ENCODE measurements at places on chromosomes 16 and 17.
A peak's percentile ranks its signal among the peaks of the same experiment; 100 is the strongest.

GRCh38 chr16:84482951-84483881 lies 21.2 kb downstream of the MEAK7 start:
- H3K36me3 ChIP-seq, result peaks cover 21% of the 10 kb centered on the region
- DNase-seq, result peak; percentile 14
- H3K4me1 ChIP-seq, result peaks cover 6% of the 10 kb centered on the region
- H3K4me3 ChIP-seq, result no peak overlapping the region

DNA sequence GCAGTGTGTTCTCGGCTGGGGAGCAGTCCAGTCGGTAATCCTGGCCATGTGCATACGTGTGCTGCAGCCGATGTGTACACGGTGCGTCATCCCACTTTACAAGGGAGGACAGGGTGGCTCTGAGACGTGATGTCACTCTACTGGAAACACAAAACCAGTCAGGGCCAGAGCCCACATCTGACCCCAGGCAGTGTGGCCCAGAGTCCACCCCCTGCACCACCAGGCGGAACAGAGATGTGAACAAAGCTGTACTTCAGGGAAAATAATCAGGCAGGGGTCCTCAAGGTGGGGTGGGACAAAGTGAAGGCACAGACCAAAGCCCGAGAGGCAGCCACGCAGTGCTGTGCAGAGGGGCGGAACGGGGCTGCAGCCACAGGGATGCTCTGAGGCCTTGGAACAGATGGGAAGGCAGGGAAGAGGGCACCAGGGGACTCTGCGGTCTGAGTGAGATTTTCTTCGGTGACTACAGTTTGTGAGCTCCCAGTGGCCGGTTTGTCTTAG lies 181.5 kb downstream of the ZNF423 start:
- H3K4me1 ChIP-seq, result no peaks in the 10 kb centered on the region
- no peaks in the 10 kb centered on the region for H3K36me3 ChIP-seq
- H3K27me3 ChIP-seq, result peaks cover 2% of the 10 kb centered on the region
- H3K4me3 ChIP-seq, result no peak overlapping the region

GRCh38 chr17:55898195-55898594 lies 147.3 kb downstream of the PCTP start:
- H3K27me3 ChIP-seq, result peaks cover 4% of the 10 kb centered on the region
- H3K4me3 ChIP-seq, result no peak overlapping the region
- no peak for DNase-seq
- no peak overlapping the region for H3K27ac ChIP-seq
- H3K36me3 ChIP-seq, result no peaks in the 10 kb centered on the region

- no peaks in the 10 kb centered on the region for H3K36me3 ChIP-seq
- H3K27me3 ChIP-seq, result no peaks in the 10 kb centered on the region
- no peak overlapping the region for H3K4me3 ChIP-seq
- no peak for DNase-seq
These were observed 16.2 kb downstream of the MYLK3 start for GRCh38 chr16:46731691-46732555.

DNA sequence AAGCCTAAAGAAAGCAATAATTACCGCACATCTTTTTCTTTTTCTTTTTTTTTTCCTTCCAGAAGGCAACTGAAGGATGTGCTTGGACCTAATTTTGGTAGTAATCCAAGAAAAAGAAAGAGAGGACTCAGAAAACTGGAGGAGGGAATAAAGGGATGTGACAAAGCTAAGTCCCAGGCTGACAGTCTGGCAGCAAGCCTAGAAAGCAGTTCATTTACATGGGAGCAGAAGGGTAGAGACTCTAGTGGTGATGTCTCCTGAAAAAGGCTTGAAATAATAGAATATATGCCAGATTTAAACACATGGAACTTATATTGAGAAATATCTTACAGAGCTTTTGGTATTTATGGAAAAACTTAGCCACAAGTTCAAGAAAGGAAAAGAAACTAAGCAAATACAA lies 101.0 kb upstream of the SHISA6 start:
- no peaks in the 10 kb centered on the region for H3K36me3 ChIP-seq
- H3K27ac ChIP-seq, result no peak overlapping the region
- H3K4me1 ChIP-seq, result no peaks in the 10 kb centered on the region
- no peak for DNase-seq
- H3K4me3 ChIP-seq, result no peak overlapping the region
- H3K27me3 ChIP-seq, result no peaks in the 10 kb centered on the region

DNA sequence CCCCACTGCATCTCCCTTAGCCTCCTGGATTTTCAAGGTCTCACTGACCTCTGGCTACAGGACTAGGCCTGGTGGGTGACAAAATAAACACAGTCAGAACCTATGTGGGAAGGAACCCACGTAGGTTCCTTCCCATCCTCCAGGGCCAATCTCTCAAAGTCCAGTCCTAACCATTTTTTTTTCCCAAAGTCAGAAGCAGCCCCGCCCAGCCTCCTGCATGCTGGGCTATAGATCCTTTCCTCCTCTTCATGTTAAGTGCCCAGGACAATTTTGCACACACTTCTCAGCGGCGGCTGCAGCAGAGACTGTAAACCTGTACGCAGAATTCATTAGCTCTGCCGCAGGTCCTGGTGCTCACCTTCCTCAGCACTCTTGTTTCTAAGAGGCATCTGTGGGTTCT lies 285.8 kb downstream of the NPIPA8 start:
- H3K4me3 ChIP-seq, result no peak overlapping the region
- H3K27ac ChIP-seq, result no peak overlapping the region
- peaks cover 3% of the 10 kb centered on the region for H3K27me3 ChIP-seq
- H3K4me1 ChIP-seq, result no peaks in the 10 kb centered on the region
- no peaks in the 10 kb centered on the region for H3K36me3 ChIP-seq

- peak; percentile 62 for DNase-seq
- H3K4me1 ChIP-seq, result peaks cover 44% of the 10 kb centered on the region
- peak overlapping the region; percentile 52 for H3K4me3 ChIP-seq
- peaks cover 4% of the 10 kb centered on the region for H3K36me3 ChIP-seq
- H3K27ac ChIP-seq, result peak overlapping the region; percentile 97
These were observed 10.1 kb upstream of the SPOP start for GRCh38 chr17:49687878-49688491.

DNA sequence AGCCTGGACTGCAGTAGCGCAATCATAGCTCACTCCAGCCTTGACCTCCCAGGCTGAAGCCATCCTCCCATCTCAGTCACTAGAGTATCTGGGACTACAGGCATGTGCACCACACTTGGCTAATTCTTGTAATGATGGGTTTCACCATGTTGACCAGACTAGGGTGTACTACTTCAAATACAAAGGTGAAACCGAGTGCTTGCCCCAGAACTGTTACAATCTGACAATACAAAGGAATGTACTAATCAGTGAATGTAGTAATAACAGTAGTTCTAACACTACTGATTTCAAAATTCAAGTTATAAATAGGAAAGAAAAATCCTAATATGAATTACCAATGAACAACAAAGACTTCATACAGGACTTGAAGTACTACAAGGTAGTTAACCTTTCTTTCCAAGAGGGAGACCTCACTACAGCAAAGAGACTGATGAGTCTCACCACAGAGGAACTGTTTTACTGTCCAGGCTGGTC lies 24.4 kb downstream of the CRK start:
- H3K27ac ChIP-seq, result peak overlapping the region; percentile 86
- peaks cover 23% of the 10 kb centered on the region for H3K4me1 ChIP-seq
- H3K4me3 ChIP-seq, result no peak overlapping the region
- peaks cover 74% of the 10 kb centered on the region for H3K36me3 ChIP-seq

- DNase-seq, result no peak
- H3K4me1 ChIP-seq, result peaks cover 5% of the 10 kb centered on the region
- no peaks in the 10 kb centered on the region for H3K36me3 ChIP-seq
- no peak overlapping the region for H3K27ac ChIP-seq
- H3K4me3 ChIP-seq, result no peak overlapping the region
These were observed 4.0 kb downstream of the CDH15 start for GRCh38 chr16:89175280-89176146.

DNA sequence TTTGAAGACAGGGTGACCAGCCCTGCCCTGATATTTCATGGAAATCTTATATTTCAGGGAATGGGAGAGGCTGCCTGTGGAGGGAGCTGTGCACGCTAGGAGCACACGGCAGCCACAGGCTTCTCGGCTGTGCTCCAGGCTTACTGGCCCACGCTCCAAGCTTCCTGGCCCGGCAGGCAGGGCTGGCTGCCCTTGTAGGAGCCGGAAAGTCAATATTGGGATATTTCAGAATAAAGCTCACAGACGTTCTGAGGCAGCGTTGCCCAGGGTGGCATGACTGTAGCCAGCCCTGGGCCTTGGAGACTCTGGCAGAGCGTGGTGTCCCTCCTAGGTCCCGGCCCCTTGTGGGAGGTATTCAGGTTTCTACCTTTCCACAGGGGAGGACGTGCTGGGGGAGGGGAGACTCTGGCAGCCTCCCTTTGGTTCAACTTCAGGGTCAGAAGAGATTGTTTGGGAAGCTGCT lies 95.6 kb downstream of the NPIPB11 start:
- H3K36me3 ChIP-seq, result no peaks in the 10 kb centered on the region
- H3K4me3 ChIP-seq, result no peak overlapping the region
- H3K4me1 ChIP-seq, result no peaks in the 10 kb centered on the region
- no peak overlapping the region for H3K27ac ChIP-seq
- DNase-seq, result no peak
- no peaks in the 10 kb centered on the region for H3K27me3 ChIP-seq

GRCh38 chr16:3646348-3646920 lies 8.1 kb upstream of the DNASE1 start:
- no peaks in the 10 kb centered on the region for H3K27me3 ChIP-seq
- H3K36me3 ChIP-seq, result peaks cover 26% of the 10 kb centered on the region
- DNase-seq, result no peak
- no peaks in the 10 kb centered on the region for H3K4me1 ChIP-seq
- no peak overlapping the region for H3K4me3 ChIP-seq
- no peak overlapping the region for H3K27ac ChIP-seq

DNA sequence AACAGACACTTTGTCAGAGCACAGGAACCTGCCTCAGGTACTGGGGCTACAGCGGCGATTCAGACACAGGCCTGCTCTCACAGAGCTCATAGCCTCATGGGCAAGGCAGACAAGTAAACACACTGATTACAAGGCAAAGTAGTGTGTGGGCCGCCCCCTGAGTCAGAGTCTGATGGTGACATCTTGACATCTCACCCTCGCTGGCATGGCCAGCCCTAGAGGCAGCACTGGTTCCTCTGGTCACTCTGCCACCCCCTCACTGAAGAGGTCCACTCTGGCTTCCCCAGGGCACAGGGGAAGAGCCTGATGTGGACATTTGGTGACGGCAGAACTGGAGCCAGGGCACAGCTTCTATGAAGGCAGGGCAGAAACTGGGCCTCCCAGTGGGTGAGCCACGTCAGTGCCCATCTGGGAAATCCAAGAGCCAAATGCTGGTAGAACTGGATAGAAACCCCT lies 32.9 kb upstream of the TOB1 start:
- DNase-seq, result no peak
- H3K36me3 ChIP-seq, result no peaks in the 10 kb centered on the region
- H3K4me1 ChIP-seq, result peaks cover 25% of the 10 kb centered on the region
- H3K27ac ChIP-seq, result no peak overlapping the region

DNA sequence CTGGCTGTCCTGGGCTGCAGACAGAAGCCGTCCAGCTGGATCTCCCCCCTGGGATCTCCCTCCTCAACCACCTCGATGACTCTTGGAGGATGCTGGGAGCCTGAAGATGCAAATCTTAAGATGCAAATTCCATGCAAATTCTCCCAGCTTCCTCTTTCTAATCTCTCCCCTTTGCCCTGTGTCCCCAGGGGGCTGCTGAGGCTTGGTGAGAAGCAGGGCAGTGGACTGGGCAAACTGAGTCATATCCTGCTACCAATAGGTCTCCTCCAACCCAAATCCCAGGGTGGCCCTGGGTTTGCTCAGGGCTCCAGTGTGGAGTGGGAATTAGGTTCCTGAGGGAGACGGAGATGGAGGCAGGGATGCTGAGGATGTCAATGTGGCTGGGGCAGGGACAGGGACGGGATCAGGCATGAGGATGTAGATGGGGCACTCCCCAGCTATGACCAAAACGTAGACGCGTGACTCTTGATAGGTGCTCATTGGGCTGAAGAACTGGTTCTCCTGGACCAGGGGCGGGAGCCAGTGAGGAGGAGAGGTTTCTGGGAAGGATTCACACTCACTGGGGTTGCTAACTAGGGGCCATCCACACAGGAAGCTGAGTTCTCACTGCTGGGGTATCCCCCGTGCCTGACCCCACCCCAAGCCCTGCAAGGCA lies 3.6 kb upstream of the ALOX12B start:
- H3K4me1 ChIP-seq, result peaks cover 8% of the 10 kb centered on the region
- H3K4me3 ChIP-seq, result no peak overlapping the region
- peaks cover 37% of the 10 kb centered on the region for H3K27me3 ChIP-seq
- H3K36me3 ChIP-seq, result no peaks in the 10 kb centered on the region

- DNase-seq, result no peak
- H3K27ac ChIP-seq, result no peak overlapping the region
- H3K4me1 ChIP-seq, result peaks cover 83% of the 10 kb centered on the region
- no peaks in the 10 kb centered on the region for H3K27me3 ChIP-seq
- peaks cover 33% of the 10 kb centered on the region for H3K36me3 ChIP-seq
These were observed 22.7 kb downstream of the YPEL2 start for GRCh38 chr17:59353936-59354755.

- H3K4me3 ChIP-seq, result no peak overlapping the region
- peaks cover 38% of the 10 kb centered on the region for H3K36me3 ChIP-seq
- H3K27me3 ChIP-seq, result peaks cover 25% of the 10 kb centered on the region
- peak; percentile 46 for DNase-seq
- H3K27ac ChIP-seq, result no peak overlapping the region
- peaks cover 39% of the 10 kb centered on the region for H3K4me1 ChIP-seq
These were observed 3.5 kb upstream of the RRAD start for GRCh38 chr16:66928702-66929388.

GRCh38 chr17:77148077-77148939 lies 7.5 kb downstream of the SEC14L1 start:
- H3K27ac ChIP-seq, result no peak overlapping the region
- no peak for DNase-seq
- no peak overlapping the region for H3K4me3 ChIP-seq
- H3K36me3 ChIP-seq, result peaks cover 75% of the 10 kb centered on the region

GRCh38 chr16:70692873-70693671 lies 7.2 kb upstream of the MTSS2 start:
- peaks cover 23% of the 10 kb centered on the region for H3K4me1 ChIP-seq
- no peak for DNase-seq
- no peak overlapping the region for H3K4me3 ChIP-seq

DNA sequence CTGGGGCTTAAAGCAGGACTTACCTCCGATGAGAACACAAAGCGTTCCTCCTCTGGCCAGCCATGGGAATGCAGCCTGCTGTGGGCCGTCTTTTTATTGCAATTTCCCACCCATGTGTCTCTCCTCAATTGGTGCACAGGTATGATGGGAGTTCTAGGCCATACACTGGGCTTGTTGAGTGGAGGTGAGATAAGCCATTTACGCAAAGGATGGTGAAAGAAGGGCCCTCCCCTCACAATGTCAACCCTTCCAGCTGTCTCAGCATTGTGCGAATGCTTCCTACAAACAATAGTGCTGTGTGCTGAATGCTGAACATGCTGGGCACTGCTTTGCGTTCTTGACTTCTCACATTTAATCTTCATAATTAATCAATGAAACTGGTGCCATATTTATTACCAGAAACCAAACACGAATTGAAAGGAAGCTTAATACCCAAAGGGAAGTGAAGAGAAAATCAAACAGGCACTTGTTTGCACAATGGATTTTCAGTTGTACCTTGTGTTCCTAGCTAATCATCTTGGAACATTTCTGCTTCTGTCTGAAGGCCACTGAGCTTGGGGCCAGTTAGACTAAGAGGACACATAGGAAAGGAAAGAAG lies at the start of gene GP2:
GP2 (minus strand) TSS at position 70 of the 598 bp plus-strand sequence. CDS start 1,082 bp downstream, outside the sequence.
- no peak within 1 kb of the TSS for H3K27ac ChIP-seq
- DNase-seq, result no peak
- H3K36me3 ChIP-seq, result no peaks in the 10 kb centered on the region
- H3K4me1 ChIP-seq, result no peaks in the 10 kb centered on the region
- no peaks in the 10 kb centered on the region for H3K27me3 ChIP-seq
- H3K4me3 ChIP-seq, result no peak within 1 kb of the TSS

All from activated T-cell treated with anti-CD3 and anti-CD28 coated beads, Interleukin-2, amount 50 U/mL, for 24 hours (primary cell).